ENCODE measurements at places on chromosomes 4 and X.

DNA sequence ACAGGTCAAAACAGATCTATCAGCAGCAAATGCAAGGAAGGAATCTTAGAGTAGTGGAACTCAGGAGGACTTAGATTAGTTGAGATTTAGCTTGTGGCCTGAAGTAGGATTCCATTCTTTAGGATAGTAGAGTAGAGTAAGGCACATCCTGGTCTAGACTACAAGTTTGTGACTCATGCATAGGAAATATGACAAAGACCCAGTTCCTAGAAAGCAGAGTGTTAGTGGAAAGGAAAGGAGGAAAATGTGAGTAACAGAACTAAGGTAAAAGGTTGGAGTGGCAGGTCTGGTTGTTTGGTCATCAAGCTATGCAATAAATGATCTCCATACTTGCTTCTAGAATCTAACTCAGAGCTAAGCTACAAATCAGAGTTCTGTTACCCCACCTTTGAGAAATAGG, 595.0 kb downstream of the ACTRT1 start:
- no peak for DNase-seq

DNA sequence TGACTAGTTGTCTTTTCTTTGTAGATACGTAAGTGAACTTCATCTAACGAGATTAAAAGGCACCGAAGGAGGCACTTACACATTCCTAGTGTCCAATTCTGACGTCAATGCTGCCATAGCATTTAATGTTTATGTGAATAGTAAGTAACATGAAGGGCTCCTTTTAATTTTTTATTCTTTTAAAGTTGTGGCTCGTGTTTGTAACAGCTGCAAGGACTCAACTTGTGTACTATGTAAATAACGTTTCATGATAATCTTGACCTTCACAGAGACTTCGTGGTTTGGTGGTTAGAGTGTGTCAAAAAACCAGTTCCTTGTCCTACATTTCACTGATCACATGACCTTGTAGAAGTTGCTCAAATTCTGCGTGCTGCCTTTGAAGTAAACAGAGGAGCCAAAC, 51.6 kb downstream of the KIT start:
- no peak for DNase-seq

DNA sequence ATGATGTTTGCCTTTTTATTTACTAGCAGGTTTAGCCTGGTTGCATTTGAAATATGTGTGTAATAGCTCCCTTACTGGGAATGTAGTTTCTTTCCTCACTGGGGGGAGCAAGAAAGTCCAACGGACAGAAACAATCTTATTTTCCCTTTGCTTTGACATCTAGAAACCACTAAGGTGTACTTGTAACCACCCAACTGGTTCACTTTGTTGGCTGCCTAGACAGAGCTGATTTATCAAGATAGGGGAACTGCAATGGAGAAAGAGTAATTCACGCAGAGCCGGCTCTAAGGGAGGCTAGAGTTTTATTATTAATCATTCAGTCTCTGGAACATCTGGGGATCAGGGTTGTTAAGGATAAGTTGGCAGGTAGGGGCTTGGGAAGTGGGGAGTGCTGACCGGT, 30.3 kb downstream of the XG start:
- no peak for DNase-seq

DNA sequence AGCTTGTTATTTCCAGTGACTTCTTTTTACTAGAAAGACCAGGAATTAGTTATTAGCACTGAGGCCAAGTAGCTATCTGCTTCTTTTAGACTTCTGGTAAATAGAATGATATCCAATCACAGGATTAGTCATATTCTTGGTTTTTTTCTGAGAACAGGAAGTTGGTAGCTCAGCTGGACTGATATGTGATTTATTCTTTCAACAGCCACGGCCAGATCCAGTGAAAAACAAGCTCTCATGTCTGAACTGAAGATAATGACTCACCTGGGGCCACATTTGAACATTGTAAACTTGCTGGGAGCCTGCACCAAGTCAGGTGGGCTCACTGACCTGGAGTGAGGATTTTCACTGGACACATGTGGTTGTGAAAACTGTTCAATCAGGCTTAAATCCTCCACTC, 48.6 kb downstream of the PDGFRA start:
- no peak for DNase-seq

- no peak for DNase-seq
Measured at GRCh38 chr4:11397146-11397545, 31.5 kb downstream of the HS3ST1 start.

- no peak for DNase-seq
Measured at GRCh38 chrX:71533516-71533850, 579 bp downstream of the OGT start.

- DNase-seq, result no peak
Measured at GRCh38 chr4:69038582-69038981, 57.7 kb upstream of the UGT2B7 start.

DNA sequence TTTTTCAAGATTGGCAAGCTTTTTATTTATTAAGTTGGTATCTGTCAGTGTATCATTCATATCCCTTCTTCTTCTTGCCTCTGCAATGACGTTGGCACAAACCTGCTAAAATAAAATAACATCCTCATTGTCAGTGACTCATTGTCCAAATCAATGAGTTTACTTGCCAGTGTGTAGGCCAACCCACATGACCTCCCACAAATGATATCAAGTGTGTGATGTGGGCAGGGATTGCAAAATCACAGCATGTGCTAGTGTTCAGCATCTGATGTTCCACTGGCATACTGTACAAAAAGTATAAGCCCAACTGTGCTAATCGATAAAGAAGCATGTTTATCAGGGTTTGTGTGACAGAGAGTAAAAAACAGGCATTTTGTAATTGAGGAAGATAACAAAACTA, 25.5 kb downstream of the GPAT3 start:
- DNase-seq, result no peak
